AG04450 (cell line): ENCODE measurements at places on chromosomes 7 and 10. TPM values are rescaled to one million over a fixed set of nuclear protein-coding genes. Genes with fewer than 3 reads are reported as not detected.

GRCh38 chr10:80168162-80168511, 35.6 kb downstream of the PLAC9 start:
- DNase-seq, result no peak

DNA sequence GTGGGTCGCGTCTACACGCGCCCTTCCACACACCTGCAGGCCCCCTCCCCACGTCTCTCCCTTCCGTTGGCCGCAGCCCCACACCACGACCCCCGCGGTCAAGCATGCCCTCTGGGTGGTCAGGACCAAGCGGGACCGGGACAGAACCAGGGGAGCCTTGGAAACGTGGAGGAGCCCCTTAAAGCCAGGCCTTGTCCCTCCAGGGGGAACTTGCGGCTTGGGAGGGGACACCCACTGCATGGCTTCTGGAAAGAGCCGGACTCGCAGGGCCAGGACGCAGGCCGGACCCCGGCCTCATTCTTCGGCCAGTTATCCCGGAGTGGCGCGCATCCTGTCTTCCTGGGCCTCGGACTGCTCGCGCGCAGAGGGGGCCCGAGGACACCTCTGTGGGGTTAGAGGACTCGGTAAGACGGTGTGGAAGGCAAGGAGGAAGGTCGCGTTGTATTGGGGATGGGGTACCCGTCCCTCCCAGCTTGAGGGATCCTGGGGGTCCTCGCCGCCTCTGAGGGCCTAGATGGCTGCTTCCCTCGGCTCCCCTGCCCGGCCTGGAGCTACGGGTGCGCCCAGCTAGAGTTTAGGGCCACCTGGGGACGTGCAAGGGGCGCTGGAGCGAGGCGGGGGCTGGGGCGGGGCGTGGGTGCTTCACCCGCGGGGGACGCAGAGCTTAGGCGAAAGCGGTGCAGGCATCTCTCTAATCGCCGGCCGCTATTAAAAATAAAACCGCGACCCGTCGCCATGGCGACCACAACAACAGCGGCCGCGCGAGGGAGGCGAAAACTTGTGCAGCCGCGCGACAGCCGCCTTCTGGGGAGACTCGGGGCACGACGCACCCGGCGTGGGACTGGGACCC, 1.8 kb upstream of the PDGFA start:
- DNase-seq, result no peak

The BAIAP2L1 gene
- 3.9 and 4.1 TPM in 2 replicates for polyA plus RNA-seq

DNA sequence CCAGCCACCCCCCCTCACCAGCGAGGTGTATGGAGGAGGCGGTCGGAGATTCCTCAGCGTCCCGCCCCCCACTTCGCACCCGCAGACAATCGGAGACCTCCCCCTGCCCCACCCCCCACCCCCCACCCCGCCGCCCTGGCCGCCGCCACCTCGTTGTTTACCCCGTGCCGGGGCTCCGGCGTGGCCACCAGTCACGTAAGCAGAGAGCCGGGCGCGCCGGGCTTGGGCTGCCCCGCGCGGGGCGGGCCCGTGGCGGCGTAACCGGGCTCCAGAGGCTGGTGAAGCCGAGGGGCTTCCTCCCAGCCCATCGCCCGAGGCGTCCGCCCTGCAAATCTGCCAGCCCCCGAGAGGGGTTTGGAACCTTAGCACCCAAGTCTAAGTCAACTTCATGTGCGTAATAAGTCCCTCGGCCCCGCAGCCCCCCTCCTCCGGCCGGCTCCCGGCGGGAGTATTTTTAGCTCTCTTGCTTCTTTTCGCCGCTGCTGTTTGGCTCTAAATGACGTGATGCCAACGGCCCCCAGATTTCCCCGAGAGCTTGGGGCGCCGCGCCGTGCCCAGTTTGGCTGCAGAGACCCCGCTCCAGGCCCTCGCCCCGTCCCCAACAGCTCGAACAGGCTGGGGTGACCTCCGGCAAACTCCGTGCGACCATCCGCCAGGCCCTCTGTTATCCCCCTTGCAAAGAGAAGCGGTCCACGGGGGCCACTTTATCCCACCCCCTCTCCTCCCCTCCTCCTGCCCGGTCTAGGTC, 2.7 kb downstream of the MXI1 start:
- DNase-seq, result no peak

The LIPJ gene
- polyA plus RNA-seq, result not detected in 2 replicates

- no peak for DNase-seq
Measured at GRCh38 chr10:60654813-60655464, 123.3 kb upstream of the CDK1 start.

- no peak for DNase-seq
Measured at GRCh38 chr7:157712666-157713235, 375.9 kb downstream of the DNAJB6 start.

The GRID2IP gene
- 0.02 TPM in 1 of 2 replicates, not detected in the other for polyA plus RNA-seq

GRCh38 chr10:117360016-117360415, 15.2 kb downstream of the PDZD8 start:
- DNase-seq, result no peak

DNA sequence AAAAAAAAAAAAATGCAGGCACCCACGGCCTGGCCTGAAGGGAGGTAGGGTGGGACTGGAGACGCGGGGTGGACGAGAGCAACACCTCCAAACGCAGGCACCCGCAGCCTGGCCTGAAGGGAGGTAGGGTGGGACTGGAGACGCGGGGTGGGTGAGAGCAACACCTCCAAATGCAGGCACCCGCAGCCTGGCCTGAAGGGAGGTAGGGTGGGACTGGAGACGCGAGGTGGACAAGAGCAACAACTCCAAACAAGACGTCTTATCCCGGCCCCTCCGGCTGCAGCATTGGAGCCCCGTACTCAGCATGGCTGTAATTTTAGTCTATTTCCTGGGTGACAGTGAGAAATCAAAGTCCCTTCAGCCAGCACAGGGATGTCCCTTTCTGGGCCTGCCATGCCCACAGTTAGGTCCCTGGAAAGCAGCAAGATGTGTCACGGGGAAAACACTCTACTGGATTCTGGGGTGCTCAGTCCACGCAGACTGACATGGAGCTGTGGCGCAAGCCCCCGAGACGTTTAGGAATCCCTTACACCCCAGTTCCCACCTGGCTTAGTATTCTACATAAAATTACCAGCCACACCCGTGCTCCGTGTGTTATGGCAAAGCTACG, 119.9 kb downstream of the WDR37 start:
- no peak for DNase-seq

DNA sequence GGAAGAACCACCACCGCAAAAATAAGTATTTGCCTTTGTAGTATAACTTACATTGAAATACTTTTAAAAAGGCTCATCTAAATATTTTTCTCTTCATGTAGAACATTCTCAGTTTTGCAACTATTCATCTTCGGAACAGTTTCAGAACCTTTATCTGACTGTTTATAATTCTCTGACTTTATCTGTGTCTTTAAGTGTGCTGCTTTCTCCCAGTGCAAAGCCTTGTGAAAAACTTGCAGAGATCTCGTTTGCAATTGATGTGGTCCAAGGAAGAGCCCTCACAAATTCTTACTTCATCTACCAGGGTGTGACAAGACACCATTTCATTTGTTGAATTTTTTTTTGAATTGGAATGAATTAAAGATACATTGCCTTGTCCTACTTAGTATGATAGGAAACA, 186.4 kb downstream of the DKK1 start:
- no peak for DNase-seq

- no peak for DNase-seq
Measured at GRCh38 chr10:34139559-34139958, 675.5 kb downstream of the PARD3 start.

The MINDY3 gene
- 19.4 and 28.7 TPM in 2 replicates for polyA plus RNA-seq
